NCI-H1105 (cell line): ENCODE measurements at places on chromosomes 6 and 20.
A peak's percentile ranks its signal among the peaks of the same experiment; 100 is the strongest.

GRCh38 chr6:152184573-152184916 is 377.1 kb downstream of the ESR1 start:
- no peak for DNase-seq

GRCh38 chr20:35216541-35216940 is 9.9 kb upstream of the MMP24 start:
- no peak for DNase-seq

DNA sequence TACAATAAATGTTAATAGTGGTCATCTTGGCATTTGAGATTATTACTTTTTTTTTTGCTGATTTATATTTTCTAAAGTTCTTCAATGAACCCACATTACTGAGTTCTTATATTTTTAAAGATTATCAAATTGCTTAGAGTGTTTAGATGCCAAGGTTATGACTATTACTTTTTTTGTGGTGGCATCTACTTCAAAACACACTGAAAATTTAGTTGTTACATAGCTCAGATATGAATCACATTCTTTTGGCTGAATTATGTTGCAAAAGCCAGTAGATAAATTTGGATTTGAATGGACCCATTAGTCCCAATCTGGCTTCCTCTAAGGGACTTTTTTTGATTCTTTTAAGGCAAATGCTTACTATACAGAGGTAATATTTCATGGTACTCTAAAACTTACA is 8.9 kb downstream of the UTRN start:
- DNase-seq, result no peak

- no peak for DNase-seq
These were observed 108.8 kb upstream of the JARID2 start for GRCh38 chr6:15137086-15137485.

DNA sequence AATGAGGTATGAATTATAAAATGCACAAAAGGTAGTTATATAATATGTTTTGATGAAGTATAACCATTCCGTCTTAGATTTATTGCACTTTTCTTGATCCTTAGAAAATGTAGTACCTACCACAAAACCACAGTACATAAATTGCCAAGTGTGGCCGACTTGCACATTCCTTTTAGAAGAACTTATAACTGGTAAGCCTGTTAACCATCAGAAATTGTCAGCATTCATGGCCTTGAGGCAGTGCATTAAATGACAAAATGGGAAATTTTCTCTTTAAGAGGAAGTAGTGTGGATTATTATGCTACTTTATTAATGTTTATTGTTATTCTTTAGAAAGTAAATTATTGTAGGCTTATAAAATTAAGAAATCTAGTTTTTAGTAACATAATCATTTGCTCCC is 29.6 kb downstream of the TAB2 start:
- no peak for DNase-seq

- peak; percentile 84 for DNase-seq
These were observed 65.8 kb upstream of the CCDC167 start for GRCh38 chr6:37565267-37566110.

- DNase-seq, result no peak
These were observed 269.3 kb downstream of the ZFAND3 start for GRCh38 chr6:38088829-38089228.

- no peak for DNase-seq
These were observed 108.4 kb downstream of the SLC16A10 start for GRCh38 chr6:111195656-111196055.

- no peak for DNase-seq
These were observed 107.2 kb upstream of the SCGN start for GRCh38 chr6:25544833-25545232.
